ENCODE measurements at places on chromosomes 4 and X.

DNA sequence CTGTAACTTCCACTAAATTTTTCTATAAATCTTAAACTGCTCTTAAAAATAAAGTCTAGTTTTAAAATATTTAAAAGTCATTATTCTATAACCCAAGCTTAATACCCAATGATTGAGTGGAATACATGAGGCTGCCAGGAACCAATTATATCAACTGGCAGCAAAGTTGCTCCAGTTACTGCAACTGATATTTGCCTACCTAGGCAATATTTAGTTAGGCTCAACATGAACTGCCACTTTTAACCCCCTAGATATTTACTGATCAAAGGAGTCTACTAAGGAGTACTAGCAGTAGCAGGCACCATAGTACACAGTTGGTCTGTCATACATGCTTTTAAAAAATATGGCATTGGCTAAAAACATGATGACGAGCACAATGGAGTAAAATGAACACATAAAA is 29.9 kb upstream of the RADX start:
- no peak for DNase-seq

DNA sequence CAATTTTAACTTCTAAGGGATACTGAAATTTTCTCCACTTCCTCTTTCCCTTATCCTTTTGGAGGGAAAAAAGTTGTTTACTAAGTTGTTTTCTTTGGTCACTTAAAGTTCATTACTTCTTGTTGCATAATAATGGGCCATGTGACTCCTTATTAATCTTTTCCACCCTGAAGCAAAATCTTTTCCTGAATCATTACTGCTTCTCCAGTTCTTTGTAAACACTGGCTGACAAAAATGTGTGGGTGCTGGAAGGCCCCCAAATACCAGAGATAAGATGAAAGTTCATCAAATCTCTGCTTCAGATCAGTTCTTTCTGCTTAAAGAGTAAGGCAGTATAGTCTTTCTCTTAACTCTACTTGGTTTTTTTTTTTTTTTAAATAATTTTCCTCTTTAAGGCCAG is 108.9 kb upstream of the NHS start:
- no peak for DNase-seq

GRCh38 chrX:1224954-1225353 is 12.5 kb upstream of the CRLF2 start:
- no peak for DNase-seq

DNA sequence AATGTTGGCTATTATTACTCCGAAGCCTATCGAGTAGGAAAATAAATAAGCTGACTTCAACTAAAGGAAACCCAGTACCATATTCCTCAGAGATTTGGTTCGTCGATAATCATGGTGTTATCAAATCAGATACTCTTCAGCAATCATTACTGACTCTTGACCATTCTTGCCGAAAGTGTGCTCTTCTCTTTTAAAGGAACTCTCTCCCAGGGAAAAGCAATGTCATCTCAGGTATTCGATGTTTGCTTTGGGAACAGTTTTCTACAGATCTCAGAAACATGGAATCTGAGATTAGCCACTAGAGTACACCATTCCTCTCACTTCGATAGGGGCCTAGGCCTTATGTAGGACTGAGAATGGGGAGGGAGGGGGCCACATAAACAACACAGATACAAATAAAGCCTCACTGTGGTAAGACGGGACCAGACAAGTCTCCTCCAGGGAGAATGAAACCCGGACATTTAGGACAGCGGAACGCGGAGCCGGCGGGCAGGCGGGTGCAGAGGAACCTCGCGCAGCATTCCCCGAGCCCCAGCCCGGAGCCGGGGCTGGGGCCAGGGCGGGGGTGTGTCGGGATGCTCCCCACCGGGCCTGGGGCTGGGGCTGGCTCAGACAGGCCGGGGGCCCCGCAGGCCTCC is 581 bp downstream of the DNAJB14 start:
- DNase-seq: no peak

DNA sequence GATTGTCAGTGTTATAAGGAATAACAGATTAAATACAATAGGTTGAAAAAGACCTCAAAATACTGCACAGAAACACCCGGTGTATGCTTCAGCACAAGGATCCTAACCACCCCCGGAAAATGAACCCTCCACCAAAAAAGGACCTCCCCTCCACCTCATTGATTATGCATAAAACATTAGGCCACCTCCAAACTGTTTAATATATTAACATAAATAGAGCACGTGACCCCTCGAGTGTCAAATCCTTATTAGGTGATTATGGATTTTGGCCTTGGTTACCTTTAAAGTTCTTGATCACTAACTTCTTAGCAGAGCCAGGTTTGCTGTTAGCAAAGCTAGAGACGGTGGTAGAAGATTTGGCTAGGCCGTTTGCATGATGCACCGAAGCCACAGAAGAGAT is 958 bp downstream of the CUL4B start:
- no peak for DNase-seq

GRCh38 chrX:69123481-69123880 is 41.8 kb downstream of the PJA1 start:
- DNase-seq: no peak

DNA sequence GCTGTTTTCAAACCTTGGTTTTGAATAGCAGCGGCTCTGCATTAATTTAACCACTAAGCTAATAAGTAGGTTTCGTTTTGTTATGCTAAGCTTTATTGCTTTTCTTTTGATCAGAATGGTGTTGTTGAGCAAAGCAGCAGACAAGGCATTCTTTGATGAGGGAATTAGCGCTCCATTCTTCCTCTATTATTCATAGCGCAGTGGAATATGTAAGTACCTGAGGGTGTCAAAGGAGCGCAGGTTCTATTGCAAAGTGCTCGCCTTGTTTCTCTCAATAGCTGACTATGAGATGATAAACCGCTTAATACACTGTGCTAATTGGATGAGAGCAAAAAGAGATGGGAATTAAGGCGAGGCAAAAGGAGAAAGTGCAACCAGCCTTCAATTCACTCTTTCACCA is 16.3 kb downstream of the ARX start:
- DNase-seq: no peak

DNA sequence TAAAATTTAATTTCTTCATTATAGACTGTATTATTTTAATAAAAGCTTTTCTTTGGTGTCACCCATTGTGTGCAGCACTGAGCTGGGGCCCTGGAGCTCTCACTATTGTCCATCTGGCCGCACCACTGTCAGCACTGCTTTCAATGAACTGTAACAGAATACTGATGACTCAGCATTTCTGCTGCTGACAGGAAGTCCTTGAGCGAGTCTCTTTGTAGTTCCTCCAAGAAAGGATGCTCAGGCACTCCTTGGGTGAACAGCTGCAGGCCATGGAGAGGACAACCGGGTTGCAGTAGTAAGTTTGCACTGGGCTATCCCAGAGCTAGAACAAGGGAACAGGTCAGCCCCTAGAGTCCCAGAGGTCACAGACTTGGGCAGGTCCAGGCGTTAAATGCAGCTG is 81.6 kb downstream of the SORBS2 start:
- DNase-seq: no peak

DNA sequence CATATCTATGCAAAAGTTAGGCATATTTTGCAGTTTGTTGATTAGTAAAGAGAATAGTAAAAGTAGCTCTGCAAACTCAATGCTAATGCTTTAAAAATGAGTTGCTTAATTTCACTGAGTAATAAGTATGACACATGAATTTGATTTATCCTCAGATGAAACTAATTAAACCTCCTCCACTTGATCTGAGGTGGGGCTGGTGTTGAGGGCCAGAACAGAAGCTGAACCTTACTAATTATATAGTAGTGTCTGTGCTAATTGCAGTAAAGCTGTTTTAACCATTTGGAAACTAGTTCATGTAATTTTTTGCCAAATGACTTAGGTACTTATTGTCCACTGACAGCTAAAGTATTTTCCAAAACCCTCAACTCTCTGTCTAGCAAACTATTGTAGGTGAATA is 7.7 kb upstream of the PGAM4 start:
- DNase-seq: no peak

DNA sequence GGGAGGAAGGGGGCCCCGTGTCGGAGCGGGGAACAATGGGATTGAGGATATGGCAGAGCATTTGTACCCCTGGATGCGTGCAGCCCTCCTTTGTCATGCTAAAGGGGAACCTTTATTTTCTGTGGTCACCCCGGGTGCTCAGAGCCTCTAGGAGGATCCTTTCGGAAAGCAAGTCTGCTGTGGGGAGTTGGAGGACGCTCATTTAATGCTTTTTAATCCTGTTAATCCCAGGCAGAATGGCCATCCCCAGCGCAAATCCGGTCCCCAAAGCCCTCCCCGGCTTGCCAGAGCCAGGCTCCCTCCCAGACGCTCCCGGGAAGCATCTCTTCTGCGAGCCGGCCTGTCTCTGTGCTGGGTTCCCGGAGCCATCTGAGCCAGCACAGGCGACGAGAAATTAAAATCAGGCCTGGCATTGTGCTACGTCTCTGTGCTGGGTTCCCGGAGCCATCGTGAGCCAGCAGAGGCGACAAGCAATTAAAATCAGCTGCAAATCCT is 113.2 kb upstream of the PPP2R3B start:
- DNase-seq: no peak

GRCh38 chr4:129179276-129179675 is 83.3 kb downstream of the C4orf33 start:
- DNase-seq: no peak

- DNase-seq: no peak
These were observed 1325.7 kb upstream of the IGFBP7 start for GRCh38 chr4:58435871-58436270.

DNA sequence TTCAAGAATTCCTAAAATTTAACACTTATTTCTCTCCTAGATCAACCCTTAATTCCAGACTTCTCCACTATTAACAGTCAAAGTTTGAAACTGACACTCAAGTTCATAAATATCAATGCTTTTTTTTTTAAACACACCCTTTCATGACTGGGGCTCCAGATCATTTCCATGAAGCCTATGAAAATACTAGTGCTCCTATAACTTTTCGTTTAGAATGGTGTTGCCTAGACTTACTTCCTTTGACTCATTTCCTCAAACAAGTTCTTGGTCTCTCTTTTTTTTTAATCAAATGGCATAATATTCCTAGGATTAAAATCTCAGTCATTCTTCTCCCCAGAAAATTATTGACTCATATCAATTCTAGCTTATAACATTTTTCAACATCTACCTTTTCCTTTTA is 13.1 kb downstream of the ZMAT1 start:
- DNase-seq: no peak

- no peak for DNase-seq
These were observed at the start of gene ZIC3 for GRCh38 chrX:137565921-137566745. Gene ZIC3, plus strand, starts transcription at chrX:137566127. Its CDS starts 565 bp downstream, at chrX:137566692.

GRCh38 chrX:129831091-129831885 is 12.4 kb downstream of the ZDHHC9 start:
- DNase-seq: no peak

- DNase-seq: no peak
These were observed 127.9 kb downstream of the CHRDL1 start for GRCh38 chrX:110667706-110668105.

- DNase-seq: no peak
These were observed 221.5 kb upstream of the FAM241A start for GRCh38 chr4:111923786-111924185.

GRCh38 chr4:169384779-169385178 is 114.0 kb upstream of the SH3RF1 start:
- no peak for DNase-seq

DNA sequence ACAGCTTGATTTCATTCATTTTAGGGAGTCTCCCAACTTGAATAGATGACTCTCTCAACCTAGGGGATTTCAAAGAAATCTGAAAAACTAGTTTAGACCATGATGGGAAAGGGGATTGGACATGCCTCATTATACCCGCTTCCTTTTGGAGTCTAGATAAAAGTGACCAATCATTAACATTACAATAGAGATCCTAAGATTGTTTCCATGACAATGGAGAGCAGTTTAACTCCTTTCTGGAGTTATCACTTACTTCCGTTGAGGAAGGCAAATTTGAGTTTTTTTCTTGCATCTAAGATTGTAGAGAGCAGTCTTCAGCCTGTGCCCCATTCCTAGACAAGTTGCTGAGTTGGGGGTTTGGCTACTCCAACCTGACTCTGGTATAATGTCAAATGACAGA is 11.4 kb upstream of the IL15 start:
- DNase-seq: no peak

DNA sequence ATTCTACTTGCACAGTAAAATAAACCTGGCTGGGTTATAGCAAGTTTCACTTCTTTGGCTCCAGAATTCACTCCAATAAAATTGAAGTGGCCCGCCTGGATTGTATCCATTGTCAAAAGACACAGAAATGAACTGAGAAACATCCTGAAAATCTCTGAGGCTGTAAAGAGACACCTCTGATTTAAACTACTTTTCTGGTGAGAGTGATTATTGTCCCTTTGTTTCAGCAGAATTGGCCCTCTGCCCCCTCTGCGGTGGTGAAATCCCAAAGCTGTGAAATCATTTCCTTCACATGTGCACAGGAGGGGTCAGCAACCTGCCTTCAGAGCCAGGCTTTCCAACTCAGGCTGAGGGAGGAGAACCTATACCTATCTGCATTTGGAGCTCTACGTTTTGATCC is 23.0 kb downstream of the GAB3 start:
- DNase-seq: no peak

- no peak for DNase-seq
These were observed 229.5 kb downstream of the MAPK10 start for GRCh38 chr4:86130160-86130933.

DNA sequence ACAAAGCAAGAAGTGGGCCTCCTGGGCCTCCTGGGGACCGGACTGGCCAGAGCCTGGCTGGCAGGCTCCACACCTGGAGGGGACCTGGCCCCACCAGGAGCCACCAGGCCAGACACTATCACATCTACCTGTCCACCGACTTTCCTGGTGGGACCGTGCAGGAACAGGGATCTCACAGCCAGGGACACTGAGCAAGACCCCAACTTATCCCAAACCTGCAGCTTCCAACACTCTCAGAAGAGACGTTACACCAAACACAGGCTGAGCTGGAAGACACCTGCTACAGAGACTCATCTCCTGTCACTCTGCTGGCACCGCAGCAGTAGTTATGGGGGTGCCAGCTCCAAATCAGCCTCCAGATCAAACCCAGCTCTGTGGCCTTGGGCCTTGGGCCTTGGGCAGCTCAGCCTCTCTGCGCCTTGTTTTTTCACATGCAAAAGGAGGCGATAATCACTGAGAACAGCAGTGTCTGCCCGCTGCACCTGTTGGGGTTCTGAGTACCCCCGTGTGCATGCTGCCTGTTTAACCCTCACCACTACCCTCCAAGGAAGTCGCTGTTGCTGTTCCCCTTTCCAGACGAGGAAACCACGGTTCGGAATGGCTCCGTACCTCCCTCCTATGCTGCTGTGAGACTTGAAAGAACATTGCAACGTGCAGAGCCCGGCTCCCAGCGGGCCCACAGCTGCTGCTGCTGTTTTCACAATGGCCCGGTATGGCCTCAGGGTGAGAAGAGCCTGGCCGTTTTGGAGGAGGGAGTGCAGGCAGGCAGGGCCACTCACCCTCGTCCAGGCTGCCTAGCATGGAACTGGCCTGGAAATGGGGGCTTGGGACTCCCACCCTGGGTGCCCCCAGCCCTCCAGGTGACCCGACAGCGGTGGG is 69.6 kb downstream of the ADRA2C start:
- DNase-seq: no peak

DNA sequence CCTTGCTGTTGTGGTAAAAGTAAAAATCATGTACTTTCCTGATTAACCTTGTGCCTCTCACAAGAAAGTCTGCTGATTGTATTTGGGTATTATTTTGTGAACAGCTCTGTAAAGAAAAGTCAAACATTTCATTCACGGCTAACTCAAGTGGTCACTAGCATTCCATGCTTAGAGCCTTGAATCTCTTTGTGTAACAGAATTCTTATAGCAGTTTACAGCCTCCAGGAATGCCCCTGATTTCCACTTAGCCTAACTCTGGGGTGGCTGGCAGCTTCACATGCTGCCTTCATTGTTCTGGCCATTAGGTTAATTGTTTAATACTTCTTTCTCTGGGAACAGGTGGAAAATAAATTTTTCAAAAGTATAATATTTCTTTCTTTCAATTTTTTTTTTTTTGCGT is 226.7 kb downstream of the RBMX2 start:
- no peak for DNase-seq

- DNase-seq: no peak
These were observed 94.9 kb downstream of the NXF2 start for GRCh38 chrX:102341867-102342266.

Measured in stimulated activated CD8-positive, alpha-beta memory T cell treated with anti-CD3 and anti-CD28 coated beads, Interleukin-7, amount 100 ng/mL, for 24 hours (primary cell).